ENCODE measurements at places on chromosomes 1 and 21. TPM values are rescaled to one million over a fixed set of nuclear protein-coding genes. Genes with fewer than 3 reads are reported as not detected.

DNA sequence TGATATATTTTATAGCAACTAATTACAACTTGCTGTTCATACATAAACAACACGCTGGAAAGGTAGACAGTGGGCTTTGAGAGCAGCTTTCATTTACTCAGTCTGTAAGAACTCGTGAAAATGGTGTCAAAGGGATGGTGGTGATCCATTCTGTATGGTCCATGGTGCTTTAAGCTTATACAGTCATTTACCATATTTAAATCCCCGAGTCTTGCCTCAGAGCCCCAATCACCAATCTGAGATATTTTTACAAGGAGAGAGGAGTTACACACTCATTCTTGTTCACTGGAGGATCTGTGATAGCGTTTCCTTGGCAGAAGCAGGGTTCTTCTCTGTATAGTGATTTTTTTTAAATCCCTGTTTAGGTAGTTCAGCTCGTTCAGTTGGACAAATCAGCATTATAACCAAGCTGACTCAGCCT lies 694.6 kb downstream of the USP25 start:
- DNase-seq, result peak; percentile 50

DNA sequence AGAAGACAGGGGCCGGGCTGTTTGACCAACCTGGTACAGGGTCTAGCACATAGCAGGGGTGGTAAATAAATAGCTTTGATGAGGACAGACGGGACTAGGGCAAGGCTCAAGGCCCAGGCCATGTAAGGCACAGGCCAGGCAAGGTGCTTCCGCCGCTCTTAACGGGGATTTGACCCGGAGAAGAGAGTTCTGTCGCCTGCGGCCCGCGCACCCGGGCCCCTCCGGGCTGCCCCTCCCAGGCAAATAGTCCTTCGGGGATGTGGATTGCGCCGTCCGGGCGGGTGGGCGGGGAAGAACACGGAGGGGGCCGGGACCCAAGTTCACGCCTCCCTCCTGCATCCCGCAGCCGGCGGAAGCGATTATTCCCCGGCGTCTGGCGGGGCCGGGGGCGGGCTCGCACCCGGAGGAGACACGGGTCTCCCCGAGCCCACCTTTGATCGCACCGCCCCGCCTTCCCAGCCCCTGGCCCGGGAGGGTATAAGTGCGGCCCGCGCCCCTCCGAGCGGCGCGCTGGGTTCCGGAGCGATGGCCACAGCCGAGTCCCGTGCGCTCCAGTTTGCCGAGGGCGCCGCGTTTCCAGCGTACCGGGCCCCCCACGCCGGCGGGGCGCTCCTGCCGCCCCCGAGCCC lies at the start of gene MIXL1:
Gene MIXL1 (plus strand): TSS at position 508 of the 629 bp plus-strand sequence. CDS start 18 bp downstream, at position 526.
- DNase-seq, result no peak

- no peak for DNase-seq
Measured at GRCh38 chr1:184793967-184794366, 39.3 kb upstream of the EDEM3 start.

DNA sequence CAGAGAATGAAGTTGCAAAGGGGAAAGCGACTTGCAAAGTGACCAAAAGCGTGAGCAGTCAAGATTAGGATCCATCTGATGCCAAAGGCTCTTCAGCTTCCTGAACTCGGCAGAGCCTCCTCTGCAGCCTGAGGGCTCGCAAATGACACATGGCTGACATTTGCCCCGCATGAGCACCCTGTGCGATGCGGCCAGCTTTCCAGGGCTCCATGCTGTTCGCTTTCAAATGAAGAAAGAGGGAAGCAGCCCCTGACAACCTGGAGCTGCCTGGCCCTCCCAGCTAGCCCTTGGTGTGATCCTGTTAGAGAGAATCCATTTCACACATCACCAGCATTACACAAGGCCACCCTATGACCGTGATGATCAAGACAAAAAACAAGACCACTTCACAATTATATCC lies 20.2 kb upstream of the FAM131C start:
- no peak for DNase-seq

GRCh38 chr1:94727846-94728715 lies 92.1 kb upstream of the SLC44A3 start:
- DNase-seq, result peak; percentile 80

DNA sequence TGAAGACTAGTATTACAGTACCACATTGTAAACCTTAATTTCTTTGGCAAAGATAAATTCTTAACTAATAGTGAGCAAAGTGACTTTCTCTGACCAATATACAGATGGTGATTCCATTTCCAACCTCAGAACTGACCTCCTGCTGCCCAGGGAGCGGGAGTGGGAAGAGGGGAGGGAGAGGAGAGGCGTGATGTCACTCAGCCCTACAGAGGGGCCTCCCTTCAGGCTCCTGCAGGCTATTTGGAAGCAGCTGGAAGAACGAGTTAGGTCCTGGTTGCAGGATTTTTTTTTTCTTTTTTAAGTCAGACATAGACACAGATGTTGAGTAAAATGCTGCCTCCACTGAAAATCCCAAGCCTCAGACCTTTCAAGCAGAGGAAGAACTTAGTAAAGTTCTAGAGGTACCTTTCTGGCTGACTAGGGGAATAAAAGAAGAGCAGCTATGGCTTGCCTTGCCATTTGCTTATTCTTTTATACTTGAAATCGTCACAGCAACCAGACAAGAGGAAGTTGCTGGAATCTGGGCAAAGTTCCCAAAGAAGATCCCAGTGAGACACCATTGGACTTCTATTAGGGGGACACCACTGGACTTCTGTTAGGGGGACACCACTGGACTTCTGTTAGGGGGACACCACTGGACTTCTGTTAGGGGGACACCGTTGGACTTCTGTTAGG lies 54.5 kb downstream of the EXO1 start:
- no peak for DNase-seq

GRCh38 chr1:1199961-1200875 lies 6.2 kb downstream of the TNFRSF18 start:
- DNase-seq, result no peak

GRCh38 chr1:245332085-245332484 lies 177.3 kb downstream of the KIF26B start:
- DNase-seq, result no peak

The DTL gene
- total RNA-seq, result 4.0 TPM

The EFNA3 gene
- 1.3 TPM for total RNA-seq

The LCE1A gene
- total RNA-seq, result not detected

The VWA5B1 gene
- total RNA-seq, result not detected

The PTGS2 gene
- 21.0 TPM for total RNA-seq

Measured in lung microvascular endothelial cell (primary cell).